ENCODE measurements at places on chromosomes 4 and X. TPM values are rescaled to one million over a fixed set of nuclear protein-coding genes. Genes with fewer than 3 reads are reported as not detected.

DNA sequence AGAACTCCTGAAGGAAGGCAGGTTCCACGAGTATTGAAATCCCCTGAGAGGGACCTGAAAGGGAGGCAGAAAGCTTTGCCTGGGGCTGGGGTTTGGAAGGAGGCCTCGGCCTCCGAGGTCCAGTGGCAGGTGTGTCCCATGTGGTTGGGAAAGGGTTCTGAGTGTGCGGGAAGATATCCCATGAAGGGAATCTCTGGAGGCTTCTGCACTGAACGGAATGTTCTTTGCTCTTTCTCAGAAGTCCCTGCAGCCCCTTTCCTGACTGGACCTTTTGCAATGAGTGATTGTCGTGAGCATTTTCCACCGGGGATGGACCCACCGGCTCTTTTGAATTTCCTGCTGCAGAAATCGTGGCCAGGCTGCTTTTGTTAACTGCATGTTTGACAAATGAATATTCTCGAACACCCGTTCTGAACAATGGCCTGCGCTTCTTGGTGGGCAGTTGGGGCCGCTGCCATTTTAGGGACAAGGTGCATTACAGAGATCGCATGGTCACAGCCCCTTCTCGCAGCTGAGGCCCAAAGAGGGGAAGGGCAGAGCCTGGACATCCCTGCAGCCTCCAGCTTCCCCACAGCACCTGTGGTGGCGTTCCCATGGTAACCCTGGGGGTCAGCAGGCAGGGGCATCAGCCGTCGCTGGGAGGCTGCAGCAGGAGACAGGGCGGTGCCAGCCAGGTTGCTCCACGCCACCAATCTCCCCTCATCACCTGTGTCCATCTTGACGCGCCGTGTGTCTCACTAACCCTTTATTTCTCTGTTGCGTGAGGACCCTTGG, 18.3 kb upstream of the HTRA3 start:
- no peak for DNase-seq

GRCh38 chrX:18889346-18890048, 94.4 kb downstream of the PHKA2 start:
- DNase-seq: no peak

DNA sequence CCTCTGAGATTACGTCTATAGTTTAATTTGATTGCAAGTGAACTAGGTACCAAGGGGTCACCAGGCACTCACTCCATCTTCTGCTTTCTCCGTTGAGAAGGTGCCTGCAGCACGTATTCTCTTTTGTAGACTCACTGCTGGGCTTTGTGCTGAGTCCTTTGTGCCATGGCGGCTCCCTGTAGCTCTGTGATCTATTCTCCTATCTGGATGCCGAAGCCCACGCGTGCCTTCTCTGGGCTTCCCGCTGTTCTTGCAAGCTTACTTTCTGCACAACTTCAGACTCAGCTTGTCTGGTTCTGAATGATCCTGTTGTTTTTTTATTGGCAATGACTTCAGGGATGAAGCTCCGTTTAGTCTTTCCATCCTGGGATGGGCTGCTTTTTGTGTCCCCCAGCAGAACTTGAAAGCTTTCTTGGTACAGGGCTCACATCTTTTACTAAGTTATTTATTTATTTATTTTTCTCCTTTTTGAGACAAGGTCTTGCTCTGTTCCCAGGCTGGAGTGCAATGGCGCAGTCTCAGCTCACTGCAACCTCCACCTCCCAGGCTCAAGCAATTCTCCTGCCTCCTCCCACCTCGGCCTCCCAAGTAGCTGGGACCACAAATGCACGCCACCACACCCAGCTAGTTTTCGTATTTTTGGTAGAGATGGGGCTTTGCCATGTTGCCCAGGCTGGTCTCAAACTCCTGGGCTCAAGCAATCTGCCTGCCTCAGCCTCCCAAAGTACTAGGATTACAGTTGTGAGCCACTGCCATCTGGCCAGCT, 100.9 kb upstream of the NKX1-1 start:
- no peak for DNase-seq

GRCh38 chr4:37604461-37604860, 81.7 kb downstream of the RELL1 start:
- DNase-seq: no peak

DNA sequence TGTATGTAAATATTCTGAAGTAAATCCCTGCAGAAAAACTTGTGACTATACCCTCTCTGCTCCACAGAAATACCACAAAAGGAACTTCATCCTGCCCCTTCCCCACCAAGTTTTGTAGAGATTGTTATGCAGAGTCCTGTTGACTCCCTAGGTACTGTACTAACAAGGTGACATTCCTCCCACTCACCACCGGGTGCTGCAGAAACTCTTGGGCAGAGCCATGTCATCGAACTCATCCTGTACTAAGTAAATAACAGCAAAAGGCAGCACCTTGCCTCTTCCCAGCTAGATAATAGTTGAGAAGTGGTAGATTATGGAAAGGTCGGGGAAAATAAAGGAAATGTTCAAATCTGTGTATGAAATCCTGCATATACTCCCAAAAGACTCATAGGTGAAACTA, 233.3 kb downstream of the STPG2 start:
- no peak for DNase-seq

The CCSER1 gene
- total RNA-seq: 246 TPM

All from occipital lobe (tissue), 3 donors.